Islet precursor cell (in vitro differentiated cells): ENCODE measurements at places on chromosomes 3 and 15.
A peak's percentile ranks its signal among the peaks of the same experiment; 100 is the strongest.

DNA sequence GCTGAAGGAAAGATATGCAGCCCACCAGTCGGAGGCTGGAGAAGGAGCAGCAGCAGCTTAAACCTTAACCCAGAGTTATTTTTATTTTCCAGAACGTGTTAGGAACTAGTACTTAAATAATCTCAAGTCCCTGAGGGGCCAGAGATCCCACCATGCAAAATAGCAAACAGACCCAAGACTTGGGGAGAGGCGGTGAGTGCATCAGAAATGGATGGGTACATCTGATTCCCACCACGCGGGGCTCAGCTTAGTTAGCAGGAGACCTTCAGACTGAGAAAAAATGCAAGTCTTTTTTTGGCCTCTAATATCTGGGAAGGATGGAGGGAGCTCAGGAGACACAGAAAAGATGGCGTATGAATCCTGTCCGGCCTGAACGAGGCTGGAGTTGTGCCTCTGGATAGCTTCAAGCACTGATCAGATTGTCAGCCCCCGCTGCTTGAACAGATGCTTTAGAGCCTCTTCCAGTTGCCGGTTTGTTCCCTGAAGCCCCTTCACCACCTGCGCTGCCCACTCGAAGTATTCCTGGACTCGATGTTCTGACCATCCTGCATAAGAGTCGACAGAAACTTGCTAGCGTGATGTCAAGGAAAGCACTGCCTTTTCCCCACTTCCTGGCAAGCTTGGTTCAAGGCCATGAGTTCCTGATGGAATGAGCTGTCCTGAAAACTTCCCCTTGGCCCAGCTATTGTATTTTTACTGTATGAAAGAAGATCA is 1.3 kb downstream of the HDDC3 start:
- DNase-seq = no peak

- DNase-seq = no peak
Measured at GRCh38 chr15:65411465-65412071, 11.2 kb downstream of the IGDCC4 start.

DNA sequence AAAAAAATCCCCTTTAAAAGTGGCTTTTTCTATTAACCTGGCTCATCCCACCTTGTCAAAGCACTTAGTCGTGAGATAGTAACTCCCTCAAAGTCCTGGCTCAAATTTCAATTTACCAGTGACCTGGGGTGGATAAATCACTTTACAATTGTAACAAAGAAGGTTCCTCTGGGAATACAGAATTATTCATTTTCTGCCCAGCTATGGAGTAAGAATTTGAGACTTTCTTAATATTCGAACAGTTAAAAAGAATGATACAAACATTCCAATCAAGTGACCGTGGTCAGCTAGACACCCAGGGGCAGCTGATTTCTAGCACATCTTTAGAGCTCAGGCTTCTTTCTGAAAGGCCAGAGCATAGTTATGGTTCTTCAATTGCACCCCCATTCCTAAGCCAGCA is 291.0 kb upstream of the TGFBR2 start:
- no peak for DNase-seq

DNA sequence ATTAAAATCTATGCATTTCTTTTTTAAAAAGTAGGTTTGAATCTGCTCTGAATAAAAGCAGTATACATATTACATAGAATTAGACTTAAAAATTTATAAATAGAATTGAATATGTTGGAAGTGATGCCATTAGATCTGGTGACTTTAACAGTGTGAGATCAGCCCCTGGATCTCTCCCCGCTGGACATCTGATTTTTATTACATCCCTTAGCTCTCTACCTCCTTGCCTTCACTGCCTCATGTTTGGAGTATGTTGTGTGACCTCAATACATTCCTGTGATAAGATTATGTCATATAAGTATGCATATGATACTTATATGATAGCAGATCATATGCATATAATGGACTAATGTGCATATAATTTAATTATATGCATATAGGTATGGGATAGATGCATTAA is 643.4 kb upstream of the NR2F2 start:
- DNase-seq = no peak

GRCh38 chr3:72246685-72247084 is 461.7 kb upstream of the PROK2 start:
- no peak for DNase-seq

GRCh38 chr3:164450276-164450905 is 627.9 kb downstream of the SI start:
- no peak for DNase-seq

DNA sequence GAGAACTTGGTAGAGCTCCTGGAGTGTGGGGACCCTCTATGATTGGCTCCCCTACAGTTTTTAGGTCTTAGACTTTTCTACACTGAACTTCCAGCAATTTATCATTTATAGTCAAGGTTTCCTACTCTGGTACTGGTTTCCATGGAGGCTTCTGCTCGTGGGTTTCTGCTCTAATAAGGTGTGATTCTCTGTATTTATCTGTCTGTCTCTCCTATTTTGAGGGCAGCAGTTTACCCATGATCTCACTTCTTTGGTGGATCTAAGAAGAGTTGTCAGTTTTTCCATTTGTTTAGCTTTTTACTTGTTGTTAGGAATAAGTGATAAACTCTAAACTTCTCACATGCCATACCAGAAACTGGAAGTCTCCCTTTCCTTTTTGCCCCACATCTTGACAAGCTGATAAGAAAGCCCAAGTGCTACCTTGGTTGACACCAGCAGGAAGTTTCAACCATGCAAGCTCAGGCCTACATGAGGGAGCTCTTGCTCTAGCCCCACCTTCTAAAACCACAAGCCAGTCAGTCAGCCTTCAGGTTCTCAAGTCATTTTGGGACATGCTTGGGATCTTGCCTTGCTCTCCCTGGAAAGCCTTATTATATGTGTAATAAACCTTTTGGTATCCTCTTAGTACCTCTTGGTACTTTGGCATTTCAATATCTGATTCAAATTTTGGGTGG is 10.0 kb downstream of the TIMMDC1 start:
- no peak for DNase-seq

- no peak for DNase-seq
Measured at GRCh38 chr3:179580992-179581391, 18.3 kb downstream of the ACTL6A start.

DNA sequence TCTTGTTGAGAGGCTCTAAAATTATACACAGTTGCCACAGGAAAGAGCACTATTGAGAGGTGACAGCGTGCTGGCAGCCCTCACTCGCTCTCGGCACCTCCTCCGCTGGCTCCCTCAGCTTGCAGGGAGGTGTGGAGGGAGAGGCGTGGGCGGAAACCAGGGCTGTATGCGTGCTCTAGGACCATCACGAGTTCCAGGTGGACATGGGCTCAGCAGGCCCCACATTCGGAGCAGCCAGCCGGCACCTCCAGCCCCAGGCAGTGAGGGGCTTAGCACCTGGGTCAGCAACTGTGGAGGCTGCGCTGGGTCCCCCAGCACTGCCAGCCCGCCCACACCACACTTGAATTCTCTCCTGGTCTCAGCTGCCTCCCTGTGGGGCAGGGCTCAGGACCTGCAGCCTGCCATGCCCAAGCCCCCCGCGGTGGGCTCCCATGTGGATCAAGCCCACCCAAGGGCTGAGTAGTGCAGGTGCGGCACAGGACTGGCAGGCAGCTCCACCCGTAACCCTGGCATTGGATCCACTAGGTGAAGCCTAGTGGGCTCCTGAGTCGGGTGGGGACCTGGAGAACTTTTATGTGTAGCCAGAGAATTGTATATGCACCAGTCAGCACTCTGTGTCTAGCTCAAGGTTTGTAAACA is 460.6 kb upstream of the ALCAM start:
- no peak for DNase-seq

GRCh38 chr15:65369651-65370050 is 8.2 kb downstream of the IGDCC3 start:
- DNase-seq = peak; percentile 57

DNA sequence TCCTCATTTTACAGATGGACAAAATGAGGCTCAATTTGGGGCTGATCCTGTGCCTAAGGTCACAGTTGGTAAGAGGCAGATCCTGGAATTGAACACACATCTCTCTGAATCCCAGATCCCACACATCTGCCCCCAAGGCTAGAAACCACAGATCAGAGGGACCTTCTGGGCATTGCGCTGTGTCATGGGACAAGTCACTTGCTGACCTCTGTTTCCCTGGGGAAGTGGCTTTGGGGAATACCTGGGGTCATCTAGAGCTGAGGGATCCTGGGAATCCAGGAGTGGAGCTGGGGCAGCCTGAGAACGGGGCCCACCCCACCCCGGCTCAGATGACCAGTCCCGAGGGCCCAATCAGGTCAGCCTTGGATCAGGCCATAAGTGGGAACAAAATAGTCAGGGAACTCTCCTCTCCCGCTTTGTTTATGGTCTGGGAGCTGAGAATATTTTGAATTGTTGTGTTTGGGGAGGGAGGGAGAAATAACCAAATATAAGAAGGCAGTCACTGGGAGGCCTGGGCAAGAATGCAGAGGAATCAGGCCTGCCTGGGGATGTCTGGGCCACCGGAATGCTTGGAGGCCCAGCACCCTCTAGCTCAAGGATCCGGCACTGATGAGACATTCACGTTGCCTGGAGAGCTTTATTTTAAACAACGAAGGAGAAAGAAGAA is 8.8 kb upstream of the SLC6A6 start:
- peak; percentile 79 for DNase-seq

DNA sequence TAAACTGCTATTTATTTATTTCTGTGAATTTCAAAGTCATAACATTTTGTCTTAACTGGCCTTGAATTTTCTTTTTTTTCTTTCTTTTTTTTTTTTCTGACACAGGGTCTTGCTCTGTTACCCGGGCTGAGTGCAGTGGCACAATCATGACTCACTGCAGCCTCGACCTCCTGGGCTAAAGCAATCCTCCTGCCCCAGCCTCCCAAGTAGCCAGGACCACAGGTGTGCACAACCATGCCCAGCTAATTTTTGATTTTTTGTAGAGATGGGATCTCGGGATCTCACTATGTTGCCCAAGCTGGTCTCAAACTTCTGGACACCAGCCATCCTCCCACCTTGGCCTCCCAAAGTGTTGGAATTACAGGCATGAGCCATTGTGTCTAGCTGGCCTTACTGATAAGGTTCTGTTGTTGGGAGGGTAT is 77.4 kb upstream of the TNFSF10 start:
- no peak for DNase-seq

DNA sequence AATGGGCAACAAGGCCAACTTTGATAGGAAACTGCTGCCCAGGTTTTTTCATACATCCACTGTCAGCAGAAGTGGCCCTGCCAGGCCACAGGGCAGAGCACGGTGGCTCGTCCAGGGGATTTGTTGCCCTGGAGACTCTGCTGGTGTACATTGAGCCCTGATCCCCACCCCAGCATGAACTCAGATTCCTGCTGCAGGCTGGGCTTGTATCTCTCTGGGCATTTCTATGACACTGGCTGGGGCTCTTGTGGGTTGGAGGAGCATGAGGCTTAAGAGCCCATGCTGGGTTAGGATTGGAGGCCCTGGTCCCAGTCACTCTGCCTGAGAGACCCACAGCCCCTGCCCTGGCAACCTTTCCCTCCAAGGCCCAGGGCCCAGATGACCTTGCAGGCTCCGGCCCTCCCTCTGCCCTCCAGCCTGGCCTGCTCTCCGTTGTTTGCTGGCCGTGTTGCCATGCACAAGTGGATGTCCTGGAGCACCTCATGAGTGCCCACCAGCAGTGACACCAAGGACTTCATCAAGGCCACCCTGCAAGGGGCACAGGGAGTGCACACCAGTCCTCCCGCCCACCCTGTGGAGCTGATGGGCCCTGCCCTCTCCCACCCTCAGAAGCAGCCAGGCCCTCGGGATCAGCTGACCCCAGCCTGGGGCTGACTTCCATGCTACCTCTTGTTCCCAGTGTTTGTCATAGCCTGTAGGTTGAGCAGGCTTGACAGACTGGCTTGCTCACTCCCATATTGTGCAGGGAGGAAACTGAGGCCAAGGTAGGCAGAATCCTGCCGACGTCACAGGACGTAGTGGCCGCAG is 58.2 kb downstream of the ZNF445 start:
- peak; percentile 38 for DNase-seq

DNA sequence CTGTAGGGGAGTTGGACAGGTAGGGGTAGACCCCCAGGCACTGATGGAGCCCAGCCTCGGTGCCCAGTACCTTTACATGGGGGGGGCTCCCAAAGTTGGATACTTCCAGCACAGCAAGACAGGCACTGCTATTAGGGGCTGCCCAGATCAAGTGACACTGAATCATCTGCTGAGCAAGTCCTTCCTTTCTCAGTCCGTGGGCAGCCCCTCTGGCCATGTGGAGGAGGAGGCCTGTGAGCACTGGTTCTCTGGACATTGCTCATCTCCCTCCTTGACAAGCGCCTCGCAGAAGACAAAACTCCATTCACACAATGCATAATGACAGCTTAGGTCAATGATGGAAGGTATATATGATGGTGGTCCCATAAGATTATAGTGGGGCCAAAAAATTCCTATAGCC is 35.7 kb downstream of the EEFSEC start:
- no peak for DNase-seq

GRCh38 chr3:18223974-18224373 is 201.2 kb downstream of the SATB1 start:
- no peak for DNase-seq

DNA sequence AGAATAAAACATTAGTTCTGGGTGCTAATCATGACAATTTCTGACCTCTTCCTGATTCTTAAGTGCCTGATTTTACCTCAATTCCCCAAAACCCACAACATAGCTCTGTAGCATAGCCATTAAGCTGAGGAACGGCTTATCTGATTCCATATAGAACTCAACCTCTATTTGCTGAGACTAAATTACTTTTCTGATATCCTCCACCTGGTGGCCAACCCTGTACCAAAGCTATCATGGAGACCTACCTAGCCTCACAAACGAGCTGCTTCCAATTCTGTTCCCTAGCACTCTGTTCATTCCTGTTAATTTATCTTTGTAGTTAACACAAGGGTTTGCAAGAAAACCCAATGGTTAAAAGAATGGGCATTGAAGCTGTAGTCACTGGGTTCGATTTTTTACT is 245.2 kb downstream of the PLOD2 start:
- DNase-seq = no peak

GRCh38 chr3:106208967-106209366 is 340.2 kb upstream of the CBLB start:
- DNase-seq = no peak

DNA sequence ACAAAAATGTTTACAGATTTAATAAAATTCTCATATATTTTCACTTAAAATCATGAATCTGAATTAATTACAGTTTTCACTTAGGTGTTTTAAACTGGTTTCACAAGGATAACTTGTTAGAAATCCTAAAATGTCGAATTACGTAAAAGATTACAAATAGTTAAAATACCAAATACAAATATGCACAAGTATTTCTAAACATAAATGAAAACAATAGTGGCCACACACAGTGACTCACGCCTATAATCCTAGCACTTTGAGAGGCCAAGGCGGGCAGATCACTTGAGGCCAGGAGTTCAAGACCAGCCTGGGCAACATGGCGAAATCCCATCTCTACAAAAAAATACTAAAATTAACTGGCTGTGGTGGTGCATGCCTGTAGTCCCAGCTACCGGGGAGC is 10.9 kb upstream of the TBL1XR1 start:
- no peak for DNase-seq

DNA sequence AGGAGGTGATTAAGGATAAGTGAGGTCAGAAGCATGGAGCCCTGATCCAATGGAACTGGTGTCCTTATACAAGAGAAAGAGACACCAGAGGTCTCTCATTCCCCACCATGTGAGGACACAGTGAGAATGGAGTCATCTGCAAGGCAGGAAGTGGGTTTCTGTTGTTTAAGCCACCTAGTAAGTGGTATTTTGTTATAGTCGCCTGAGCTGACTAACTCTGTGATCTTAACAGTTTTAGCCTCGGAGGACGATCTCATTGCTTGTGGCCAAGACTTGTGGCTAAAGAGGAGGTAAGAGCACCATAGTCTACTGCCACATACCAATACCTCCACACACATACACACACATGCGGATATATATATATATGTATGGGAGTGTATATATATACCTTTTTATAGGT is 73.8 kb downstream of the MCTP2 start:
- no peak for DNase-seq

- peak; percentile 65 for DNase-seq
Measured at GRCh38 chr15:88769161-88769971, 33.9 kb upstream of the ACAN start.
